NCI-H1417 treated with DMSO at 0.1 percent for 48 hours (cell line): ENCODE measurements at places on chromosomes 1 and 21.

GRCh38 chr1:164562947-164563520 is 4.0 kb downstream of the PBX1 start:
- DNase-seq: no peak

- no peak for DNase-seq
Measured at GRCh38 chr1:166975361-166976129, at the start of gene ILDR2. ILDR2 (minus strand) TSS chr1:166975540; CDS start chr1:166975268, 272 bp downstream.

- DNase-seq: no peak
Measured at GRCh38 chr21:14530592-14530991, 15.5 kb downstream of the SAMSN1 start.

- DNase-seq: no peak
Measured at GRCh38 chr1:229035748-229036082, 235.2 kb upstream of the RAB4A start.
